ENCODE measurements at places on chromosomes 12 and 14. TPM values are rescaled to one million over a fixed set of nuclear protein-coding genes. Genes with fewer than 3 reads are reported as not detected.

Gene PLA2G1B
- not detected for total RNA-seq

Gene KLHL33
- not detected for total RNA-seq

Gene MUCL1
- not detected for total RNA-seq

Gene PYGL
- total RNA-seq, result 143 TPM

Gene CD4
- total RNA-seq, result not detected

Gene RND1
- 18.7 TPM for total RNA-seq

Gene GPR84
- 0.09 TPM for total RNA-seq

Gene OTOGL
- not detected for total RNA-seq

Gene RSRC2
- 60.8 TPM for total RNA-seq

Gene BCL2L14
- not detected for total RNA-seq

Gene SIVA1
- total RNA-seq, result 190 TPM

Gene RNF212B
- not detected for total RNA-seq

Gene SERPINA10
- total RNA-seq, result not detected

Gene GPR137C
- total RNA-seq, result 0.15 TPM

Gene ATP5F1B
- total RNA-seq, result 925 TPM

Gene GPR65
- total RNA-seq, result not detected

Gene LMO3
- not detected for total RNA-seq

Gene MGP
- total RNA-seq, result 0.06 TPM

Gene CIROP
- not detected for total RNA-seq

Gene CLEC6A
- not detected for total RNA-seq

Gene TARBP2
- 61.9 TPM for total RNA-seq

Gene RFLNA
- total RNA-seq, result 0.13 TPM

Gene NOC4L
- total RNA-seq, result 60.7 TPM

Gene KRT72
- not detected for total RNA-seq

Gene LRTM2
- total RNA-seq, result not detected

Gene SYNE2
- 9.7 TPM for total RNA-seq

Gene NINJ2
- total RNA-seq, result not detected

Gene CLEC4E
- 0.07 TPM for total RNA-seq

Gene SLCO1C1
- 0.10 TPM for total RNA-seq

Gene EIF2S3B
- total RNA-seq, result 0.82 TPM

Gene MYO1H
- total RNA-seq, result not detected
